Activated T-cell treated with anti-CD3 and anti-CD28 coated beads for 4 hours (primary cell): ENCODE measurements at places on chromosomes 12 and 14.

DNA sequence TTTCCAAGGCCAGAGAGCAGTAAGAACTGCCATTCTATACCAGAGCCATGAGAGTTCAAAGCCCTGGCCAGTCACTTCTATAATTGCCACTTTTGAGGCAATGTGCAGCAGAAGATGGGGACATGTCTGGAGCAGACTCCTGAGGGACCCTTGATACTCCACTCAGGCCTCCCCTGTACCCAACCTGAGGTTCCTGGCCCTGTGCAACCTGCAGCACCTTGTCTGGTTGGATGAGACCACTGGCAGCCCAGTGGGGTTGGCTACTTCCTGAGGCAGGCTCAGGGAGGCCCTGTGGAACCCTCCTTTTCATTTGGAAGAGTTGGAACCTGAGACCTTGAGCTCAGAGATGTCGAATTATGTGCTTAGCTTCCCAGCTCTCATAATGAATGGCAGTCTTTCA, 54.4 kb downstream of the GALNT16 start:
- DNase-seq = no peak

- no peak for DNase-seq
Measured at GRCh38 chr12:57049890-57050289, at the start of gene MYO1A. Gene MYO1A (minus strand): TSS chr12:57050129. CDS start chr12:57048323, 1,806 bp downstream.

DNA sequence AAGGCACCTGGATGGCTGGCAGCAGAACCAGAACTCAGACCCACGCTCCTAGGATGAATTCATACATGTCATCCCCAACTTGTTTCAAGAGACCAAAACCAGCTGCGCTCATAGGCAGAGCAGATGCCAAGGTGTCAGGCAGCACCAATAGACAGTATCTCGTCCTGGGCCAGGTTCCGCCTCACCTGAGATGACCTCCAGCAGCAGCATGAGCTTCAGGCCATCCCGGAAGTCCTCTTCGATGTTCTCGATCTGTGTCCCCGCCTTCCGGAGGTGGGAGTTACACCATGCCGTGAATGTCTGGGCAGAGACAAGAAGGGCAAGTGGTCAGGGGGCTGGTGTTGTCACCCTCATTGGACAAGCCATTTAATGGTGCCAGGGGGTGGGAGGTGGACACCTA, 53.7 kb downstream of the ACTN1 start:
- no peak for DNase-seq

- DNase-seq = no peak
Measured at GRCh38 chr14:68111853-68112270, 292.3 kb downstream of the RAD51B start.

DNA sequence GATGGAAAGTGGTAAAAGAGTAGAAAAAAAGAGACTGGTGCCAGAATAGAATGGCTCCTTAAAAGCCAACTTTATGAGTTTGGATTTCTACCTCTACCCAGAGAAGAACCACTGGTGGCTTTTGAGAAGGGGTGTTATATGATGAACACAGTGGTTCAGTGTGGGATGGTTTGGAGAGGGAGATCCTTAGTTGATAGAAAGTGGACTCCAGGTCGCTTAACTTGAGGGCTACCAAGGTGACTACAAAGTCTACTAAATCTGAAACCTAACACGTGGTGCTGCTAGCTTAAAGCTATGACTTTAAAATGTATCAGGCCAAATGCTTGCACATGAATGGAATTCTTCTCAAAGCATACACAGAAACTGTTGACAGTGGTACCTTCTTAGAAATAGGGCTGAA, 8.4 kb downstream of the SPTB start:
- no peak for DNase-seq

DNA sequence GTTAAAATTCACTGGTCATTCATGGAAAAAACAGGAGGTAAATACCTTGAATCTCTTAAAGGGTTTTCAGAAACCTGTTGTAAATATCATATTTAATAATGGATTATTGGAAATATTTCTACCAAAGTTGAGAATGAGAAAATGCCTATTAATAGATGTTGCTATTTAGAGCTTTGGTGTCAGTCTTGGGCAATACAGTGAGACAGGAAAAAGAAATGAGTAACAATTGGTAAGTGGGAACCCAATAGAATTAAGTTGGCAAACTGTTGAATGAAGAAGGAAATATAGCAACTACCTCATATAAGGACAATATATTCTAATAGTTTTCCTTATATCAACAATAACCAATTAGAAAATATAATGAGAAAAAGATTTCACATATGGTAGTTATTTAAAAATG, 78.0 kb downstream of the ATF7IP start:
- DNase-seq = no peak

DNA sequence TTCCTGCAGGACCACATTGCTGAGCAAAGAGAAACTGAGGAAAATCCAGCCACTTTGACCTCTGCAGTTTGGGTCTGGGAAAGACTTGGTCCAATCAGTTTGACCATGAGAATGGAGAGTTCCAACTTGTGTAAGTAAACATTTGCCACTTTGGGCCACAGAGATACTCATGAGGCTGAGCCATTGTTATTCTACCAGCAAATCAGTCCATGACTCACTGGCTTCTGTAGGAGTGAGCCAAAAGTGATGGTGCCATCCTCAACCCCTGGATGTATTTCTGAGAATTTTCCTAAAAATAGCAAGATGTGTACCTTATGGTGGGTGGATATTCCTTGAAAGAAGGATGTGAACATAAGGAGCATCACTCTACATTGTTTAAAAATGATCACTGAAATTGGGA, 192.9 kb upstream of the OR4E1 start:
- no peak for DNase-seq

GRCh38 chr14:106691601-106692291, 1165.4 kb downstream of the TMEM121 start:
- DNase-seq = peak; percentile 23

DNA sequence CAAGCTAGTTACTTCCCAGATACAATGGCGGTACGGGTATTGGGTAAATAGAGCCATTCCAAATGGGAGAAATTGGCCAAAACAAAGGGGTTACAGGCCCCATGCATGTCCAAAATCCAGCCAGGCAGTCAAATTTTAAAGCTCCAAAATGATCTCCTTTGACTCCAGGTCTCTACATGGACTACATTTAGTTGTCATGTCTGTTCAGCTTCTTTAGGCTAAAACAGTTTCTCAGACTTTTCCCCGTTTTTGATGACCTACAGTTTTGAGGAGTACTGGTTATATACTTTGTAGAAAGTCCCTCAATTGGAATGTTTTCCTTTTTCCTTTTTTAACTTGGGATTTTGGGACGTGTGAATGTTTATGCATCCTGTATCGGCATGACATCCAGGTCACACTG, 4.7 kb downstream of the NT5DC3 start:
- no peak for DNase-seq

DNA sequence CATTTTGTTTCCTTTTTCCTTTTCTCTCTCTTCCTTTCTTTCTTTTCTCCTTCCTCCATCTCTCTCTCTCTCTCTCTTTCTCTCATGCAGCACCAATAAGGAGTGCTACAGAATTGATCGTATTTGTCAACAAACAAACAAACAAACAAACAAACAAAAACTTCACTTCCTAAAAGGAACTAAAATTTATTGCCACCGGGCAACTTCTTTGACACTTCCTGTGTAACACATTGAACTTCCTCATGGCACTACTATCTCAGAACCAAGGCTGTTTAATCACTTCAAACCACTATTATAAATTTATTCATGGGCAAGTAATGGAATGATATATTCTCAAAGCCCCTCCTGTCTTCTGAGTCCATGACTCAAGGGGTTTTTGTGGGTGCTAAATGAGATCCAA, 51.3 kb downstream of the SERPINA3 start:
- no peak for DNase-seq

DNA sequence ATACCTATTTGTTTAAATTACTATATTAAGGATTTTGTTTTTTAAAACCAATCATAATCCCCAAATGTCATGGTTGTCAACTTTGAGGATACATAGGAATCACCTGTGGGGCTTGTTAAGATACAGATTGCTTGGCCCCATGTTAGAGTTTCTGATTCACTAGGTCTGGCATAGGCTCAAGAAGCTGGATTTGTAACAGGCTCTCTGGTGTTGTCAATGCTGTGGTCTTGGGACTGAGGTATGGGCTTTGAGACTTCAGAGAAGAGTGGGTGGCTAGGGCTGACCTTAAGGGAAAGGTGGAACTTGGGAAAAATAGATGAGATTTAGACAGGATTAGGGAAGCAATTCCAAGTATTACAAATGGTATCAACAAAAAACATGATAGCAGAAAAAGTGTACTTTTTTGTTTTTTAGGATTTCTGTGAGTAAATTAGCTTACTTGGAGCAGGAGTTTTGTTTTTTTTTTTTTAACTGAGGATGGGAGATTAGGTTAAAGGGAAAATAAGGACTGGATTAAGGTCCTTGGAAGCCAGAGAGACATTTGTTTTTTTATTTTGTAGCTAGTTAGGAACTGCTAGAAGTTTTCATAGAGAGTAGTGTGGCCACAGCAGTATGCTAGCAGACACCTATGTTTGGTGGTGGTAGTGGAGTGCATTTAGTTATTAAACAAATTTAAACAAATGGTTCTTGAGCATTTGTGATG, 88.6 kb downstream of the RAD51B start:
- DNase-seq = no peak

GRCh38 chr12:52407918-52408317, 1.8 kb upstream of the KRT82 start:
- DNase-seq = no peak

DNA sequence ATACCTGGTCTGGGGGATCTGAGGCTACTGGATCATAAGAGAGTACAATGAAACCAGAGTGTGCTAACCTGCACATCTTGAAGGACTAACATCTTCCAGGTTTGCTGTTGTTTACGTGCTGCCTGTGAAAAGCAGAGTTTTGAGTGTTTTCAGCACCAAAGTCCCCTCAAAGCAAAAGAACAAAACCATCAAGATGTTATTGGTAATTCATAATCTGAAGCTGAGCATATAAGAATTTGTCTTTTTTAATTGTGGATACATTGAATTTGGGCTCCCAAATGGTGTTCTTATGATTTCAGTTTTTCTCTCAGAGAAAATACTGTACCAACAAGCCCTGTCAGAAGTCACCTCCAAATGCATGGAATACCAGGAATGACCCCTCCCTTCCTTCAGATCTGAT, 110.2 kb downstream of the BTG1 start:
- DNase-seq = no peak

DNA sequence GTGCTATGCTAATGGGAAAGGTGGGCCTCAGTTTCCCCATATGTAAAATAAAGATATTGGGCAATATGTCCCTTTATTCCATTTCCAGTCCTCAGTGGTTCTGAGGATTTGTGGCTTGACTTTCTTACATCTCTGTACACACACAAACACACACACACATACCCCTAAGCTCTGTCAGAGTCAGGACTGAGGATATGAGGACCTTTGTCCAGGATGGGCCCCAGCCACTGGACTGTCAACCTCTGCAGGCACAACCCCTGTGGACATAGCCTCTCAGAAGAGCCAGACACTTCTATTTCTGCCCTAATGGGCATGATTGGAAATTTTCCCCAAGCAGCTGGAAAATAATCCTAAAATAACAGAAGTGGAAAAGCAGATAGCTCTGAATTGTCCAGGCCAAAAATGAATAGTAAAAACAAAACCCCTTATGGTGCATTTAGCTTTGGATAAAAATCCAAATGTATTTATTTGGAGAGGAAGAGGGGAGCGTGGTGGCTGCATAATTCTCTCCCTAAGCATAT, 50.2 kb downstream of the RIN3 start:
- DNase-seq = no peak

DNA sequence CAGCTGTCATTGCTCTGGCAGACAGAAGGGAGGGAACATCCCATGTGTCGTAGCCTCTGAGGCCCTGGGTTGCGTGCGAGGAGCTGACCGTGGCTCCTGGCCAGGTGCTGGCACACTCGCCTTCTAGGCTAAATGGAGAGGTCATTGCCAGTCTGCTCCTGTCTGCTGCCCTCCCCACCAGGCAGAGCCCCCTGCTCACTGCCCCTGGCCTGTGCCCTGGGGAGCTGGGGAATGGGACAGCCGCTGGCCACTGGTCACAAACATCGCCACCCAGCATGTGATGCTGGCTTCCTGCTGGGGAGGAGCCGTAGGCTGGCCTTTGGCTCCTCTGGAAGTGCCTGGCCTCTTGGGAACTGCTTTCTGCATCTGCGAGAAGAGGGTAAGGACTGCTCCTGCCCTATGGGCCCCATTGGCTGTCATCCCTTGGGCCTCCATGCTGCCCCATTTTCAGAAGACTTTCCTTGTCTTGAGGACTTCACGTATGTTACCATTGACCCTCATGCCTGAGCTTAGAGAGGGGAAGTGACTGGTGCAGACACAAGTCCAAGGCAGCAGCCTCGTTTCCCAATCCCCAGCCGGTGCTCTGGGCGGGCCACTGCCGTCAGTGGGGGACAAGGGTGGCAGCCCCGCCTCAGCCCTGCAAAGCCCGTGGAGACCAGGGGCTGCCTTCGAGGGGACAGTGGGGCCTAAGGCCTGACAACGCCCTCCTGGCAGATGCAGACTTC, 2.0 kb upstream of the TNFAIP2 start:
- DNase-seq = no peak

- no peak for DNase-seq
Measured at GRCh38 chr14:94638961-94639817, 27.0 kb downstream of the SERPINA3 start.

GRCh38 chr14:55977392-55978150, 140.6 kb upstream of the PELI2 start:
- DNase-seq = no peak

GRCh38 chr12:120536064-120536791, 2.1 kb downstream of the RNF10 start:
- DNase-seq = no peak

DNA sequence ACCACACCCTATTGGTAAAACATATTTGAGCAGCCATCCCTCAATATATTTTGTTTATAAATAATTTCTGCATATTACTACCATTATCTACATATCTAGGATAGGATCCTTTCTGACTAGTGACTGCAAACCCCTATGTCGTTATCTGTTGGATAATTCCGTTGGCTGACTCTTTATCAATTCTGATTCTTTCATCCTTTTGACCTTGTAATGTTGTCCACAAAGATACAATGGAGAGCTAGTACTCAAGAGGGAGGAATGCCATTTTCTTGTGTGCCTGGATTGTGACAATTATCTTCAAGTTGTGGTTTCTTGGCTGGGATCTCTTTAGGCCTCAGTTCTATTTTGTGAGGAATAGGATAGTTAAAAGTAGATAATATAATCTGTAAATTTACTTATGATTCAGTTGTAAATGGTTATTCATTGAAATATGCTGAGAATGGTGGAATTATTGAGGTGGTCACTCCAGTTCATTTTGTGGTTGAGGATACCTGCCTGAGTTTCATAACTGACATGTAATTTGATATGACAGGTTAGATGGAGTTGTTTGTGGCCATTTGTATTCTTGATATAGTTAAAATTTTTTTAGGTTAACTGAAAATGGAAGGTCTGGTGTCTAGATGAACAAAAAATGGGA, 10.1 kb downstream of the CHST11 start:
- DNase-seq = no peak
